Putamen (tissue), 1 donor: ENCODE measurements at places on chromosomes 2 and 18.
A peak's percentile ranks its signal among the peaks of the same experiment; 100 is the strongest.

DNA sequence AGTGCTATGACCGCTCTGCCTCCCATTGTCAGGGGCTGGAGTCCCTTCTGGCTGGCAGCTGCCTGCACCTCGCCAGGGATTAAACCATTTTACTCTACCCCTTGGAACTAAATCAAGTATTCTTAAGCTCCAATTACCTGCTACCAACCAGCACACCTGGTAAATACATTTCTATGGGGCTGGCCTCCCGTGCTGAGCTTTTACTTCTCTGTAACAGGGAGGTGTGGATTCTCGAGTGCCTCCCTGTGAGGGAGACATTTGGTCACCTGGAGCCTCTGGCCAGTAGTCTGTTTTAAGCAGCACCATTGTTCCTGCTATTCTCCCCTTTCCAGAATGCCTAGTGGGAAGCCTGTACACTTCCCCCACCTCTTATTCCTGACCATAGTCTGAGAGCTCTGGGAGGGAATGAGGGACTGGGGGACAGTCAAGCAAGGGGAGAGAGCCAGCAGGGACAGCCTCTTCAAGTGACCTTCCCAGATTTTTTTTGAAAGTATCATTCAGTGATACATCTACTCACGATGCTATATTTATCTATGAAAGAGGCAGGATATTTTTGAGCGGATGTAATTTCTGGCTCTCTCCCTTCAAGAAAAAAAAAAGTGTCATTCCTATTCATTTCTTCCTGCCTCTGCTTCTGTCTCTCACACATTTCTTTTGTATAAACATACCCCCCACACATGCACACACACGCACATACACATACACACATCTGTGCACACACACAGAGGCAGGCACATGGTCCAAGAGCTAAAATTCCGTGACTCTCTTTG is 112.8 kb downstream of the CAPN13 start:
- no peak for DNase-seq

DNA sequence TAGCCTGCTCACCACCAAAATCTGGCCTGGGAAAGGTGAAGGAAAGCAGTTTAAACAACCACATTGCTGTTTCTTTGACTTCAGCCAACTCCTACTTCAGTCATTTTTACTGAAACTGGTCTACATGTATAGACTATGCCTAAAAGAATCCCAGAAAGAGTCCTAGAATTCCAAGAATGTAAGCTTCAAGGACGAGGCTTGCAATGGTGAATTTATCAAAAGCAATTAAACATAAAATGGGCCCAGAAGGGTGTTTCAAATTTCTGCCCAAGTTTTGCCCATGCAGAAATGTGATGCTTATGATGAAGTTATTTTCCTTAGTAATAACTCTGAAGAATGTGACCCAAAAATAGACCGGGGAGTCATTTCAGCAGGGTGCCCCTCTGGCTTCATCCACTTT is 16.6 kb downstream of the EN1 start:
- no peak for DNase-seq

- no peak for DNase-seq
These were observed 4.6 kb downstream of the SP140 start for GRCh38 chr2:230230087-230230486.

GRCh38 chr2:26072925-26073768 is 39.3 kb downstream of the RAB10 start:
- DNase-seq, result peak; percentile 21

DNA sequence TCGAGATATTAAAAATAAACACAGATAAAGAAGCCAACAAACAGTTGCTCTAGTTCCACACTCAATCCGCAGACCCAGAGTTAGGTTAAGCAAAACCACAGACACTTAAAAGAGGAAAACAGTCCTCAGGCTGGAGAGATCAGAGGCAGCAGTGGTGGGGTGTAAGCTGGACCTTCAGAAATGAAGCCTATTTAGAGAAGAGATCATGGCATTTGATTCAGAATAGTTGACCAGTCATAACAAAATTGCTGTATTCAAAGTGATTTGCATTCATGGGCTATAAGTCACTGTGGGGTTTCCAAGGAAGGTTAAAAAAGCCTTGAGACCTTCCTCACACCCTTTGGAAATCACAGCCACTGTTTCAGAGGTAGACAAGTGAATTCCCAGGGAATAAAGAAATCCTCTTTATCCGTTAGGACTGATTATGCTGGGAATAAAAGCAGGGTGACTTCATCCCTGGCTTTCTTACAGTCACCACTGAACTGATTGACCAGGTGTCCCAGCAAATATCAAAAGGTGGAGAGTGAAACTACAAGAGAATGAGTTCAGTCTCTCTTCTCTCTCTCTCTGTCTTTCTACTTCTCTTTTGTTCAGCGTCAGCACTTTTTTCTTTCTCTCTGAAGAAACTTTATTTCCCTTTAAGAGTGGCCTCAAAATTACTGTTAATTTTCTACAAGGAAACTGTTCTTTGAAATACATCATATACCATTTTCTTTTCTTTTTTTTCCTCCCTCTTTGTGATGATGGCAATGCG is 171.8 kb upstream of the PIK3C3 start:
- DNase-seq, result no peak

GRCh38 chr18:8990276-8991031 is 112.0 kb upstream of the NDUFV2 start:
- no peak for DNase-seq

DNA sequence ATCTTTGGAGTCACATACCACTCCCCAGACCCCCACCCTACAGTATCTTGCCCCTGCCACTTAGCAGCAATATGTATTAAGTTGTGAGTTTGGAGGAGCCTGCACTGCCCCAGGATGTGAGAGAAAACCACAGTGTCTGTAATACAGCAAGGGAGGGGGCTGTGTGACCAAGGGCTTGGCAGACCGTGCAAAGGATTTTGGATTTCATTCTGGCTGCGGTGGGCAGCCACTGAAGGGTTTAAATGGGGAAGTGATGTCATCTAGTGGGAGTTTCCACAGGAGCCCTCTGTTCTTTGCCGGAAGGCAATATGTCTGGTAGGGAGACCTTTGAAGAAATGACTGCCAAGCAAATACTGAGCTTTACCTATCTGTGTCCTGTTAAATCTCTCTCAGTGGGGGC is 202.4 kb downstream of the FHOD3 start:
- no peak for DNase-seq

- no peak for DNase-seq
These were observed 140.8 kb downstream of the PXDN start for GRCh38 chr2:1603521-1603920.

- no peak for DNase-seq
These were observed 582 bp downstream of the RIOK3 start for GRCh38 chr18:23453680-23454058.

DNA sequence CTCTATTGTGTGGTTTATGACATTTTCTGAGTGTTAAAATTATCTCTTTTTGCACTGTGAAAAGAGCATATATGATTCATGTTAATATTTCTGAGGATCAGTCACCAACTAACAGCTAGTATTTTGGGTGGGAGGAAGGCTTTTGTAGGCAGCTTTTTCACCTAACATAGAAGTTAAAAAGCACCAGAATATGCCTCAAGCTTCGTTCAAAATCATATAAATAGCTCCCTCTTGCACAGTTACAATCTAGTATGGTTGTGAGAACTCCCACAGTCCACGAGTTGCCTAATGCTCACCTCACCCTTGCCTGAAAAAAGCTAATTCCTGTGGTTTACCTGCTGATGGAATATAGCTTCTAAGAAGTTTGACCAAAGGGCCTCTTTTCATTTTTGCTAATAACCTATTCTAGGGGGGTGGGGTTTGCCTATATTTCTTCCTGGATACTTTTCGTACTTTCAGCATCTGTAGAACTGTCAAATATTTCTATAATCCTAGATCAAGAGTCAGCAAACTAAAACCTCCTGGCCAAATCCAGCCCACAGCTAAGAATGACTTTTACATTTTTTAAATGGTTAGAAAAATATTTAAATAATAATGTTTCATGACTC is 167.1 kb upstream of the FOSL2 start:
- peak; percentile 69 for DNase-seq

DNA sequence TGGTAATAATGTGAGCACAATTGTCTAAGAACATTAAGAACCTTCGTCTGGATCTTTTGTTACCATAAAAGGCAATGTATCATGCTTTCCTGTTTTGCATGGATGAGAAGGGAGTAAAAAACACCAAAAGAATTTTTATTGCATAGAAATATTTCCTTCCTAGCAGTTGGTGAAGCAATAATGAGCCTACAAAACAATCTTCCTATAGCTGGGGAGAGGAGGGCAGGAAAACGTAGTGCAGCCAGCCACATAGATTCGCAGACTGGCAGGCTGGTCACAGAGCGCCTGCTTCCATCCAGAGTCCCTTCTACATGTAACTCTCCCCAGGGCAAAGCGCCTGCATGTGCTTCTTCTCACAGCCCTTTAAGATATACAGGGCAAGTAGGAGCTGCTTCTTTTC is 190.4 kb downstream of the BABAM2 start:
- no peak for DNase-seq

- DNase-seq, result no peak
These were observed 1511.2 kb upstream of the ZEB2 start for GRCh38 chr2:146031158-146031557.

DNA sequence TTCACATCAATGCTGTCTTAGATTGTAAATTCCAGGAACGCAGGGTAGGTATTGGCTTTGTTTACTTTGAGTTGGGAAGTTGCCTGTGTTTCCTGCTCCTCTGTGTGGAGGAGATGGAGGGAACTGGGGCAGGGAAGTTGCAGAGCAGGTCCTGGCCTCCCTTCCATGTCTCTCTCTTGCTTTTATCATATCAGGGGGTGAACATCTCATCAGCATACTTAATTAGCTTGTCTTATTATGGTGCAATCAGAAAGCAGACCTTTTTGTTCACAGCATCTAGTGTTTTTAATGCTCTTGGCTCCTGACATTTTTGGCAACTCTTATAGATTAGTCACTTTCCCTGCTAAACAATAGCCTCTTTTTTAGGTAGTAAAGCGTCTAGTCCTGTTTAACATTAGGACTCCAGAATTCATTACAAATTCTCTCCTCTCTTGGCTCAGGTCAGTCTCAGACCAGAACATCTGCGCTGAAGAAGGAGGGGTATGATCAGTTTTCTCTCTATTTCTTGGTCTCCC is 11.5 kb upstream of the DIPK1C start:
- peak; percentile 43 for DNase-seq

GRCh38 chr18:78129260-78129659 is 850.4 kb upstream of the SALL3 start:
- no peak for DNase-seq

DNA sequence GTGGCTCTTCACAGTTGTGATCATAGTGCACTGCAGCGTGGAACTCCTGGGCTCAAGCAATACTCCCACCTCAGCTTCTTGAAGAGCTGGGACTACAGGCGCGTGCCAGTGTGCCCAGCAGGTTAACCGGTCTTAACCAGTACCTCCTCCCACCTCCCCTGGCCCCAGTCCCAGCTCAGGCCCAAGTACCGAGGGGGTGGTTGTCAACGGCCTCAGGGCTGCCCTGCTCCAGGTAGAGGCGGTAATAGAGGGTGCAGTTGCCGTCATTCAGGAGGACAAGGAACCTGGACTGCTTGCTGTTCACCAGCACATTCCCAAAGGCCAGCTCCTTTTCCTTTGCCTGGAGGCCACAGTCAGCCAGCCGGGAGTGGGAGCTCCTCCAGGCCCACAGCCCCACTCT is 19.7 kb downstream of the CFAP65 start:
- no peak for DNase-seq

- DNase-seq, result no peak
These were observed 268.7 kb upstream of the SETBP1 start for GRCh38 chr18:44411976-44412375.

GRCh38 chr2:200399636-200400035 is 93.1 kb downstream of the SPATS2L start:
- no peak for DNase-seq

GRCh38 chr2:239231231-239232194 is 169.3 kb downstream of the HDAC4 start:
- DNase-seq, result no peak

- DNase-seq, result no peak
These were observed 33.5 kb upstream of the CACNB4 start for GRCh38 chr2:152132306-152132705.

GRCh38 chr2:187698374-187699110 is 144.3 kb upstream of the TFPI start:
- DNase-seq, result no peak

DNA sequence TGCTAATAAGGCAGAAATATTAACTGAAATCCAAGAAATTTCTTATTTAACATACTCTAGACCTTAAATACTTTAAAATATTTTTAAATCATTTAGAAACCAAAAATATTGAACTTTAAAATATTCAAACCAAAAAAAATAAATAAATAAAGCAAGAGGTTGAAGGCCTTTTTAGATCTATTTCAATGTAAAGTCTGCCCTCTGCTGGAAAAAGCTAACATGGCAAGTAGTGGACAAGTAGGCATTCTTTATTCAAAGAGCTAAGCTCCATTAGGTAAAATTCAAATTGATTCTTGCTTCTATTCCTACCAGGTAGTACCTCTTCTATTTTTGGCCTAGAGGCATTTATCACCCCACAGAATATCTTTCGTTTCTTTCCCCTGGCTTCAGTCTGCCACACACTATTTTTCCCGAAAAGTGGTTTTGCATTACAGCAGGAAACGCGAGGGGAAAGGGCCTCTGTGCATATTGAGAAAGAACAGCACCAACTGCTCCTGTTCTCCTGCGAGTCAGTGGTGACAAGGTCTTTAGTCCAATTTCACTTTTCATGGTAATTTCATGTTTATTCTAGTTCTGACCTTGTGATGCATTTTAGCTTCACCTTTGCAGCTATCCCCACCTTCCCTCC is 20.4 kb downstream of the IFIH1 start:
- DNase-seq, result peak; percentile 80

DNA sequence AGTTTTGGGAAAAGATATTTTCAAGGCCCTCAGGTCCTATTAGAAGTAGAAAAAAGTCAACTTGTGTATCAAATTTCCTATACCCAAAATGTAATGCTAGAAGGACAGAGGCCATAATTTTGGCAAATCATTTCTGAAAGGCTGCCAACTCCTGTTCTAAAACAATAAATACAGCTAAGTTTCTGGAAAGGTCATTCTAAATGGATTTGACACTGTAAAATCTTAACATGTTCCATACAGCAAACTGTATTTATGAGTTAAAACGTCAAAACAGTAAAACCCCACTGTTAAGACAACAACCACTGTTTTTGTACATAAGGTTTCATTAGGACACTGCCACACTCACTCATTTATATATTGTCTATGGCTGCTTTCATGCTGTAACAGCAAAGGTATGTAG is 9.7 kb downstream of the FAM98A start:
- DNase-seq, result no peak

- no peak for DNase-seq
These were observed 62.5 kb downstream of the TGOLN2 start for GRCh38 chr2:85265304-85265703.

- DNase-seq, result no peak
These were observed 16.2 kb upstream of the STEAP3 start for GRCh38 chr2:119207447-119207846.

- no peak for DNase-seq
These were observed 281.1 kb downstream of the GALR1 start for GRCh38 chr18:77530732-77531131.

DNA sequence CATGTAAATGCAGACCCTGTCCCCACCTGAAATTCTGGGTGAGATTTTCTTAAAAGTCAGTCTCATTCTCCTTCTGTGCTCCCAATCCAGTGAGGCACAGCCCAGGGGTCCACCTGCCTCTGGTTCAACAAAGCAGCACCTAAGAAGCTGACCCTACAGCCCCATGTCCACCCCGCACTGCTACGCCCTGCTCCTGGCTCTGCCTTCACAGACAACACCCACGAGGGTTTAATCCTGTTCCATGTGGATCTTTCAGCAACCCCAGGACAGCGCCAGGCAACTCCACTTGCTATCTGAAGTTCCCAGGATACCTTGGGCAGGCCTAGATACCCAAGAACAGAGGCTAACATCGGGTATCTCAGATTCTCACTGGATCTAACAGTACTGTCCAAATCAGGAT is 44.9 kb downstream of the HDLBP start:
- DNase-seq, result no peak
